Breast epithelium (tissue), 4 donors: ENCODE measurements at places on chromosomes 2 and 18. TPM values are rescaled to one million over a fixed set of nuclear protein-coding genes. Genes with fewer than 3 reads are reported as not detected.
A peak's percentile ranks its signal among the peaks of the same experiment; 100 is the strongest.

C2orf81 gene
- total RNA-seq: 0.64 TPM

GRCh38 chr18:37440206-37440605, 125.4 kb downstream of the CELF4 start:
- H3K27ac ChIP-seq: no peak overlapping the region
- H3K4me1 ChIP-seq: no peaks in the 10 kb centered on the region
- no peaks in the 10 kb centered on the region for H3K36me3 ChIP-seq
- DNase-seq: no peak
- H3K4me3 ChIP-seq: no peak overlapping the region

DNA sequence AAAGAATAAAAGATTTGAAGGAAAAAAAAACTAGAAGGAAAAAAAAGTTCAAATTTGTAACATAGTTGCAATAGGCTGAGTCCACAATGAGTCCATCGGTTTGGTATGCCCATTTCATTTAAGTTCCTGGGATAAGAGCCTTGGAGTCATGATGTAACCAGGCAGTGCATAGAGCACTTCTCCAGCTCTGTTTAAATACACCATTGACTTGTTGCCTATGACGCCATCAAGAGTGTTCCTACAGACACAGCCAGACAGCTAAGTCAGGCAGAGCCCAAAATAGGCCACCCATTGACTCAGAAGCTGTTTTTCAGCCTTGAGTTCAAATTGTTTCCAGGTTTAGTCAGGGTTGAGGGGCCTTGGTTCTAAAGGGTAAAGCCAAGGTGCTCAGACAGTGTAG, 44.9 kb downstream of the SOCS6 start:
- no peaks in the 10 kb centered on the region for H3K27me3 ChIP-seq
- H3K4me3 ChIP-seq: no peak overlapping the region
- no peaks in the 10 kb centered on the region for H3K36me3 ChIP-seq
- H3K27ac ChIP-seq: no peak overlapping the region

DNA sequence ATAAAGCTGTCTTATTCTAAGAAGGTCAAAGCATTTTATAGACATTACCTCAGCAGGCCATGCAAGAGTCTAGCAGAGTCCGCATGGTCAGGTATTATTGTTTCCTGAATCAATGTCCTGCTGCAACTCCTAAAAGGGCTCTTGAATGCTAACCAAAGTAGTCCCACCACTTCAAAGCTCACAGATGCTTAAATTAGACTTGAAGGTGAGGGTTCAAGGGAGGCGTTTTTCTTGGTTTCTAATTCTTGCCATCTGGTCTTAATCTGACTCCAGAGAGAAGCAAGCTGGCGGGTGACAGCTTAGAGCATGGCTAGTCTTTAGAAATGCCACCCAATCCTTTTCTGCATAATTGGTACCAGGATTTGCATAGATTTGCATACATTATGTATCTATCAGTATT, 226.3 kb downstream of the MREG start:
- H3K27ac ChIP-seq: no peak overlapping the region
- no peak overlapping the region for H3K4me3 ChIP-seq
- no peaks in the 10 kb centered on the region for H3K27me3 ChIP-seq
- DNase-seq: no peak
- no peaks in the 10 kb centered on the region for H3K4me1 ChIP-seq

DNA sequence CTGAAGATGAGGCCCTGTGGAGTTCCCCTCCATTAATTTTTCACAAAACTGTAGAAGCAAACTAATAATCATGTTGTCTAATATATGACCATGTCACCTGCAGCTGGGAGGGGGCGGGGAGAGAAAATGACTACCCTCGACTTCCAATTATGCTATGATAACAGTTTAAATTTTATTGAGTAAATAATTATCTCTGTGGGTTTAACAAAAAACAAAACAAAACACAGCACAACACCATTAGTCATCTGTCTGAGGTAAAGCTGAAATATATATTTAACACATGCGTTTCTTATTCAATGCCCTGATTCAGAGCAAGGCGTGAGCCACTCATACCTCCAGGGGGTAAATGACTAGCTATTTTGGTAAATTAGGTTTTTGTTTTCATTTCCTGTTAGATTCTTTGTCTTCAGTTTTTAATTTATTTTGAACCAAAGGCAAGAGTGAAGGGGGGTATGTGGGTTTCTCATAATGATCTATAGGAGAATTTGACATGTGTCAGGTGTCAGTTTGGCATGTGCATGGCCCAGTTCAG, 77.4 kb upstream of the ZCCHC2 start:
- H3K4me3 ChIP-seq: no peak overlapping the region
- H3K27ac ChIP-seq: no peak overlapping the region
- no peaks in the 10 kb centered on the region for H3K36me3 ChIP-seq
- H3K27me3 ChIP-seq: no peaks in the 10 kb centered on the region

GPR35 gene
- total RNA-seq: 1.6 TPM

TWSG1 gene
- 42.7 TPM for total RNA-seq

ANKRD30BL gene
- not detected for total RNA-seq

SCYGR2 gene
- total RNA-seq: not detected

- no peaks in the 10 kb centered on the region for H3K4me1 ChIP-seq
- no peaks in the 10 kb centered on the region for H3K36me3 ChIP-seq
- DNase-seq: no peak
- H3K27ac ChIP-seq: no peak overlapping the region
These were observed 30.1 kb upstream of the AGPS start for GRCh38 chr2:177362499-177362898.

- no peak for DNase-seq
- no peak overlapping the region for H3K4me3 ChIP-seq
- H3K27me3 ChIP-seq: no peaks in the 10 kb centered on the region
These were observed 6.6 kb upstream of the DSC3 start for GRCh38 chr18:31049189-31049588.

DNA sequence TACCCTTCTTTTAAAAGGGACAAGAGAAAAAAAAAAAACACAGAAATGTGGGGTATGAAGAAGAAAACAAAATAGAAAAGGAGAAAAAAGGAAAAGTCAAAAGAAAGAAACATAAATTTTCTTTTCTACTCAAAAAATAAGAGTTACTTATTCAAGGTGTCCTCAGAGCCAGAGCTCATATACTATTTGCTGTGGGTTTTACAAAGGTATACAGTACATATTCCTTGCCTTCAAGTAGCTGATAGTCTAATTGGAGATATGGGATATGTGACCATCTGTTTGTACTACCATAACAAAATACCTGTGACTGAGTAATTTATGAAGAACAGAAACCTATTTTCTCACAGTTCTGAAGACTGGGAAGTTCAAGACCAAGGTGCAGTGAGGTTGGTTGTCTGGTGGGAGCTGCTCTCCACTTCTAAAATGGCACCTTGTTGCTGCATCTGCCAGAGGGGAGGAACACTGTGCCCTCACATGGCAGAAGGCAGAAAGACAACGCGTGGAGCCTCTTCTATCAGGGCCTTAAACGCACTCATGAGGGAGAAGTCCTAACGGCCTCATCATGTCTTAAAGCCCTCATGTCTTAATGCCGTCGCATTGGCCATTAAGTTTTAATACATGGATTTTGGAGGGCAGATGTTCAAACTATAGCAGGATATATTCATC, 33.9 kb downstream of the NBAS start:
- H3K4me1 ChIP-seq: no peaks in the 10 kb centered on the region
- no peak overlapping the region for H3K4me3 ChIP-seq
- no peaks in the 10 kb centered on the region for H3K36me3 ChIP-seq
- no peak for DNase-seq

DNA sequence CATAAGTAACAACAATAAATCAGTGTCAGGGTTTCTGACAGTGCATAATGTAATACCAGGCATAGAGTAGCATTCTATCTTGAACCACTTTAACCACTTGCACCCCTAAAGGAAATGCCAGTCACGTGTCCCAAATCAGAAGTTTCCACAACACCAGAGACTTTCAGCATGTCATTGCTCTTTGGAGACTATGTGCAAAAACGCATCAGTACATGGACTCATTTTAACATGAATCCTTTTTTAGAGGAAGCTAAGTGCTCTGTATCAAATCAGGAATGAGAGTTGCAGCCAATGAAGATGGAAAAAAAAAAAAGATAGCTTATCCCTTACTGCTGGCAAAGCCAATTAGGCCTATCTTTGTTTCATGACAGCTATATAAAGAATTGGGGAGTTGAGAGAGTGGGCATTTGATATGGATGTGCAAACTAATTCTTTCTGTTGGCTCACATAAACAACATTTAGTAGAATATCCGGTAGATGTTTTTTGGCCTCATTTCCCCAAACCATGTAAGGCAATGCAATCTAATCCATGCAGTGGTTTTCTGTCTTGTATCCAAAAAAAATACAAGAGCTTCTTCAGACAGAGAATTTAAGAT, 353.1 kb downstream of the IRS1 start:
- H3K36me3 ChIP-seq: no peaks in the 10 kb centered on the region
- no peaks in the 10 kb centered on the region for H3K27me3 ChIP-seq
- H3K4me3 ChIP-seq: no peak overlapping the region
- DNase-seq: no peak

GRCh38 chr2:86750240-86750839, 30.2 kb downstream of the RMND5A start:
- H3K4me1 ChIP-seq: no peaks in the 10 kb centered on the region
- DNase-seq: no peak
- H3K27me3 ChIP-seq: no peaks in the 10 kb centered on the region

DNA sequence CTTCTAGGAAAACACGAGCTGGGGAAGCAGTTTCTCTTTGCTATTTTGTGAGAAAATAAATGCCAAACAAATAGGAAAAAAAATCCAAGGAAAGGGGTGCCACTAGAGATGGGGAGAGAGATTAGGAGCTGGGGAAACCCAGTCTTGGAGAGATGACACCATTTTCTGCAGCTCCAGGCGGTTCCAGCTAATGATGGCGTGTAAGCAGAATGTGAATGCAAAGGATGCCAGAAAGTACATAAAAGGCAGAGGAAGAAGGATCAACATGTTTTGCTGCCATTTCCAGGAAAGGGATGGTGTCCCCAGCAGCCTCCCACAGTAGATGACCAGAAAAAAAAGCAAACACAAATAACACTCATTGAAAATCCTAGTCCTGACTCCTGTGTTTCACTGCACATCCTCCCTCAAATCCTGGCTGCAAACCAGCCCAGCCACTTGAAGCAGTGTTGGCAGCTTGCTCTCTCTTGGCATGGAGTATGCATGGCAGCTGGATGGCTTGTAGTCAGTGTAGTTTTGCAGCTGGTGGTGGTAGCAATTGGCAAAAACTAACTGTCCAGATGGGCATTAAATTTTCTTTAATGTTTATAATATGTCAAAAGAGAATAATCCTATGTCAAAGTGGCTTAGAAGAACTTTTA, 93.6 kb downstream of the FTCDNL1 start:
- no peaks in the 10 kb centered on the region for H3K4me1 ChIP-seq
- H3K4me3 ChIP-seq: no peak overlapping the region
- no peak overlapping the region for H3K27ac ChIP-seq

DNA sequence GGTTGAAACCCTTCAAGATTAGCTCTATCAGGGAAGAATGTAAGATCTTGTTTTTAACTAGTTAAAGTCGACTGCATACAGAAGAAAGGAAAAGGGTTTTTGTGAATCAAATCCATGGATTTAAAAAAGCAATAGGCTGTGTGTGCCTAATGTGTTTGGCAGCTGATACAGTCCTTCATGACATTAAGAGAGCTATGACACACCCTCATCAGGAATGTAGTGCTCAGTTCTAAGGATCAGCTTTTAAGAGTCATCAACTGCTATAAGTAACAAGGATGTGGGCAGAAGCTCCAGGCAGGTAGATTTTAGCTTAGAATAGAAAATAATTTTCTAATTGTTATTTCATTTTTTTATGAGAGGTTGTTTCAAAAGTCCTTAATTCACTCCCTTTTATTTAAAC, 52.9 kb downstream of the PPP1R1C start:
- no peak for DNase-seq
- H3K4me1 ChIP-seq: no peaks in the 10 kb centered on the region
- no peak overlapping the region for H3K27ac ChIP-seq
- no peaks in the 10 kb centered on the region for H3K27me3 ChIP-seq
- no peaks in the 10 kb centered on the region for H3K36me3 ChIP-seq

CDK15 gene
- total RNA-seq: 0.33 TPM

DNA sequence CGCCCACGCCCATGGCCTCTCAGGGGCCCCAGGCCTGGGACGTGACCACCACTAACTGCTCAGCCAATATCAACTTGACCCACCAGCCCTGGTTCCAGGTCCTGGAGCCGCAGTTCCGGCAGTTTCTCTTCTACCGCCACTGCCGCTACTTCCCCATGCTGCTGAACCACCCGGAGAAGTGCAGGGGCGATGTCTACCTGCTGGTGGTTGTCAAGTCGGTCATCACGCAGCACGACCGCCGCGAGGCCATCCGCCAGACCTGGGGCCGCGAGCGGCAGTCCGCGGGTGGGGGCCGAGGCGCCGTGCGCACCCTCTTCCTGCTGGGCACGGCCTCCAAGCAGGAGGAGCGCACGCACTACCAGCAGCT, 2.4 kb downstream of the B3GNT7 start:
- H3K36me3 ChIP-seq: no peaks in the 10 kb centered on the region
- H3K27me3 ChIP-seq: peaks cover 7% of the 10 kb centered on the region

SMIM21 gene
- total RNA-seq: not detected

GRCh38 chr2:169109502-169110409, 40.4 kb downstream of the DHRS9 start:
- H3K36me3 ChIP-seq: no peaks in the 10 kb centered on the region
- no peaks in the 10 kb centered on the region for H3K27me3 ChIP-seq
- no peaks in the 10 kb centered on the region for H3K4me1 ChIP-seq
- H3K27ac ChIP-seq: no peak overlapping the region

DNA sequence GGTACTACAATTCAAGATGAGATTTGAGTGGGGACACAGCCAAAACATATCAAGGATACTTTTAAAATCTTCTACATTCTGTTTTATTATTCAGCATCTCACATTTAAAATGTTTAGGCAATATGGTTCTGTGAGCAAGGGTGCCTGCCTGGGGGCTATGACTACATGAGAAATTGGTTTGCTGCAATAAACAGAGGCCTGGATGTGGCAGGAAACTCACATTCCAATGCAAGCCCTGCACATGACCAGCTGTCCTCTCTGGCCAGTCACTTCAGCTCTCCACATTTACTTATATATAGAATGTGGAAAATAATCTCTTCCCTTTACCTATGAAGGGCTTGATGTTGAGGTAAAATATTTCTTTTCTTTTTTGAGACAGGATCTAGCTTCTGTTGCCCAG, 193.4 kb downstream of the LRRTM1 start:
- H3K4me3 ChIP-seq: no peak overlapping the region
- H3K36me3 ChIP-seq: no peaks in the 10 kb centered on the region
- DNase-seq: no peak
- H3K4me1 ChIP-seq: no peaks in the 10 kb centered on the region

ANKRD53 gene
- 4.9 TPM for total RNA-seq

SERPINB5 gene
- 17.4 TPM for total RNA-seq

DNA sequence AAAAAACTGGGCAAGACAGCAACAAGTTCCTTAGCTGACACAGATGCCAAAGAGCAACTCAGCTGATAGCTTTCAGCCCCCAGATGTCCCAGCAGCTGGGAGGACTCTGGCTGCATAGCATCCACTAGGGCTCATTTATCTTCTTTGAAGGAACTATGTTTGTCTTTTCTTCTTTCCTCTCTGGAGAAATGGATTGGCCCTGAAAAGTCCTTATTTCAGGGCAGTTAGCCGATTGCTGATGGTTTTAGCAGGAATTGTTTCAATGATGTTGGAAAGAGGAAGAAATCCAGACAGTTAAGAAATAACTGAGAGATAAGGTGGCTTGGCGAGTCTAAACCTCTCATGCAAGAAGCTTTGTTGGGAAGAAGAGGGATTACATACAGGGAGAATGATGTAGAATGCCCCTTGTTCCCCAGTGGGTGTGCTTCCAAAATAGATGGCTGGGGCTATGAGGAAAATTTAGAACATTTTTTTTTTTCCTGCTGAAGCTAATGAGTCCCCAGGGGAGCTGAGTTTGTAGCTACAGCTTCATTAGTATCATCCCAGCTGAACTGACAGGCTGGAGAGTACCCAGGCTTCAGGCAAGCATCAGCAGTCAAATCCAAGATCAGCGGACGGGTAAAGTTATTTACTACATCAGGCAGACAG, 33.6 kb upstream of the SERPINE2 start:
- no peaks in the 10 kb centered on the region for H3K27me3 ChIP-seq
- H3K4me3 ChIP-seq: no peak overlapping the region
- no peak for DNase-seq
- H3K27ac ChIP-seq: peak overlapping the region; percentile 52
- no peaks in the 10 kb centered on the region for H3K36me3 ChIP-seq
- no peaks in the 10 kb centered on the region for H3K4me1 ChIP-seq
